Coronary artery (tissue), 2 donors: ENCODE measurements at places on chromosomes 13 and 19.

- no peak for DNase-seq
Observed at GRCh38 chr13:23354520-23354919, 79.0 kb downstream of the SACS start.

- DNase-seq: no peak
Observed at GRCh38 chr13:108407495-108407894, 138.0 kb downstream of the TNFSF13B start.

DNA sequence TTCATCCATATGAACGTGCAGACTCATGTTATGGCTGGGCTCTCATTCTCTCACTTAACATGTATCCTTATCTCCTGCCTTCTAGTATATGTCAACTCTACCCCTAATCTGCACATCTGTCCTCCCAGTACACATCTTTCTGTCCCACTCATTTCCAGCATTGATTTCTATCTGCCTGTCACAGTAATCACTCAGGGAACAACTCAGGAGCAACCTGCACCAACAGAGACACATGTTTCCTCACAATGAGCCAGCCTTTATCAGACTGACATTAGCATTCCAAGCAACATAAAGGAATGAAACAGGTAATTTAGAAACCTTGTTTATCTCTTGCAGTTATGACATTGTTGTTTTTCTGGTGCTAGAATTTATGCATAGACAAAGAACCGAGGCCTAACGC is 17.6 kb upstream of the SLC7A1 start:
- DNase-seq: no peak

DNA sequence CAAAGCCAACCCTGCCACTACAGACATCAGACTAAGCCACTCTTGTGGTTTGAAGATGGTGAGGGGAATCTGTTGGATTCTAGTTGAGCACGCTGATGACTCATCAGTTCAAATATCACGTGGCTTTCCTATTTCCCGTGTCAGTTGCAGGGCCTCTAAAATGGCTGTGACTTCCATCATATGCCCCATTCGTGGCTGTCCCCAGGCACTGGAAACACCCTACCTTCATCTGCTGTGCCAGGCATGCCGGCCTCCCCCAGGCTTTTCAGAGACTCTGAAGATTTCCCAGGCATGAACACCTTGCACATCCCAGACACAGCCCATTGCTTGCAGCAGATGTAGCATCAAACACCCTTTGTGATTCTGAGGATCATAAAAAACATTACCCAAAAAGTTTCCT is 659.9 kb downstream of the UQCRFS1 start:
- DNase-seq: no peak

- no peak for DNase-seq
Observed at GRCh38 chr19:45793876-45794275, 1.2 kb upstream of the DMWD start.

- no peak for DNase-seq
Observed at GRCh38 chr19:45483033-45483432, 13.8 kb downstream of the RTN2 start.

DNA sequence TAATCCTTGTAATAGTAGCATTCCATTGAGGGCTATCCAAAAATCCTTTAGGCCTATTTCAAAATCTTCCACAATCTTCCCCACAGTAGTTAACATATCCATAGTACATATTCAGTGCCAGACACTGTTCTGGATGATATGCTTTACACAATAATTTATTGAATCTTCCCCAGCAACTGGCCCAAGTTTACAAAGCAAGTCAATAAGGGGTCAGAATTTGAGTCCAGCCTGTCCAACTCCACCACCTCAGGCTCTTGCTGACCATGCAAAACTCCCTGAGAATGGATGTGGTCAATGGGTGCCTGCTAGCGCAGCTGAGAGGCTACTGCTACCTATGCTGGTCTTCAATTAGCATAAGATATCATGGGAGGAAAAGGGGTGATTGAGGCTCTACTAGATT is 529.6 kb downstream of the FGF9 start:
- DNase-seq: no peak

GRCh38 chr13:19596960-19597361 is 35.6 kb upstream of the TPTE2 start:
- DNase-seq: no peak

GRCh38 chr13:91146601-91147000 is 200.9 kb upstream of the MIR17HG start:
- DNase-seq: no peak

GRCh38 chr19:16327911-16328823 is 3.5 kb downstream of the KLF2 start:
- peak; percentile 93 for DNase-seq

DNA sequence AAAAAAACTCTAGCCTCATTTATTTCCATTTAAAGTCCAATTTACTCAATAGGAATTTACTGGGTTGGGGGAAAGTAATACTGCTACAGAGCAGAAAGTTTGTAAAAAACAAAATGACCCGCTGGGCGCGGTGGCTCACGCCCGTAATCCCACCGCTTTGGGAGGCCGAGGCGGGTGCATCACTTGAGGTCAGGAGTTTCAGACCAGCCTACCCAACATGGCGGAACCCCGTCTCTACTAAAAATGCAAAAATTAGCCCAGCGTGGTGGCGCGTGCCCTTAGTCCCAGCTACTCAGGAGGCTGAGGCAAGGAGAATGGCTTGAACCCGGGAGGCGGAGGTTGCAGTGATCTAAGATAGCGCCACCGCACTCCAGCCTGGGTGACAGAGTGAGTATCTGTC is 745.6 kb downstream of the SLITRK1 start:
- no peak for DNase-seq

DNA sequence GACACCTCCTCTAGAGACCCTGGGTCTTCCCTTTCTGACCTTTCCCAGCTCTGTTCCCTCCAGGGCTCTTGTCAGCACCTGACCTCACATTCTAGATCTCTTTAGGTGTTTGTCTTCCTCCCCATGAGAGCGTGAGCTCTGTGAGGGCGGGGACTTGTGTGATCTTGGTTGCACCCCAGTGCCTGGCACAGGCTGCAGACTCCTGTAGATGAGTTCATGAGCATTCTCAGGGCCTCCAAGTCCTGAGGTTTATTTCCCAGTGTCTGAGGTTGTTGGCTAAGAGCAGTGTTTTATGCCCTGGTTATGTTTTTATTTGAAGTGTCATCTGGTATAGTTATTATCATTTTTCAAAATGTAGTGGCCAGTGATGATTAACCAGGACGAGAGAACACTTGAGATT is 596 bp downstream of the CEACAM4 start:
- no peak for DNase-seq

GRCh38 chr13:54859827-54860226 is 1831.2 kb downstream of the OLFM4 start:
- DNase-seq: no peak

GRCh38 chr19:39696387-39696786 is 7.9 kb upstream of the LGALS14 start:
- DNase-seq: no peak

DNA sequence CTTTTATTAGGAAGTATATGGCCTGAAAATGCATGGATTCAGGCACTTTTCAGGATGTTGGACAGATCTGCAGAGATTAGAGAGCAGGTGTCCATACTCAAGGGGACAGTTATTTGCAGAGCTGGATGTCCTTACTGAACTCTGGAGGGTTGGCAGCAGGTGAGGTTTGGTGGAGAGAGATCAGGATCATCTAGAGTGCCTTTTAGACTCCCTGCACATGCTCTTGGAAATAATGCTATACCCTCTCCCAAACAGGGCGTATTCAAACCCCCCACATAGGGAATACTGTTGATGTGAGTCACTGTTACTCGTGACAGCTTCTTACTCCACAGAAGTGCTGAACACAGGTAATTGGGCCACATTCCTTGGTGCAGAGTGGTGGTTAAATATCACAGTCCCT is 725.7 kb upstream of the SGCG start:
- no peak for DNase-seq

DNA sequence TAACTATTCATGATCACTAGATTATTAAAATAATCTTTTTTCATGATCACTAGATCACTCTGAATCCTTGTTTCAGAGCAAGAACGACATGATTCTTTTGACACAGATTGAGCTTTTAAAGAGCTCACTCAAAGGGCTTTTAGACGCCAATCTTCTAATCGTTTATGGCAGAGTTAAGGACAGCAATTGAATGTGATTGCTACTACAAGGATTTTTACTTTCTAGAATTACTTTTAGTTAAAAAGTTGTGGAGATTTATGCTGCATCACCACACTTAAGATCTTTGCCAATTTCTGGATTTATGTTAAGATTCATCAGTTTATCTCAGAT is 1.3 kb downstream of the EXOSC8 start:
- DNase-seq: no peak

GRCh38 chr19:18809149-18809868 is 18.2 kb upstream of the COMP start:
- DNase-seq: no peak

- DNase-seq: no peak
Observed at GRCh38 chr13:32142956-32143375, 111.4 kb downstream of the FRY start.

GRCh38 chr13:73336773-73337172 is 278.0 kb downstream of the KLF5 start:
- no peak for DNase-seq

DNA sequence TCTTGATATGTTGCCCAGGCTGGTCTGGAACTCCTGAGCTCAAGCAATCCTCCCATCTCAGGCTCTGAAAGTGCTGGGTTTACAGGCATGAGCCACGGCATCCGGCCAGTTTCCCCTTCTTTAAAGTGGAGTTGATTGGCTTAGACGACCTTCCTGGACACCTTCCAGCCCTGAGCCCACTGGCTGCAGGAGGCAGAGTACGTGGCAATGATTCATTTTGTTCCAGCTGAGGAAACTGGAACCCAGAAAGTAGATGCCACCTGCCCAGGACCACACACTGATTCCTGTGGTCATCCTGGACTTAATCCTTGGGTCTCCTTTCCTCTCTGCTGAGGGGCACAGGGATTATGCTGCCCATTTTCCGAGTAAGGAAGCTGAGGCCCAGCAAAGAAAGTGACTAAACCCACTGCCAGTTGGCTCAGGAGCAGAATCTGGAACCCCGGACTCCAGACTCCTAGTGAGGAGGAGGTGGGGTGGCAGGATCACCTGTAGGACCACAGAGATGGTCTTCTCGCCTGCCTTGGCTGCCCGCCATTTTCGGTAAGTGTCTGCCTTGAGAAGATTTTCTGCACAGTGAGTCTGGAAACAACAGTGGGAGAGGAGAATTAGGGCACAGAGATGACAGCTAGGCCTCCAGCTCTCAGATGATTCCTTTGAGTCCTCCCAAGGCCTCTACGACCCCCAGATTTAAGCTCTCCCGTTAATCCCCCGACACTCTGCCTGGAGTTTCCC is 737 bp downstream of the XRCC1 start:
- no peak for DNase-seq

- DNase-seq: no peak
Observed at GRCh38 chr13:84923831-84924230, 875.4 kb downstream of the SLITRK6 start.

GRCh38 chr13:60267498-60268202 is 103.9 kb upstream of the DIAPH3 start:
- DNase-seq: no peak

- DNase-seq: no peak
Observed at GRCh38 chr19:49161987-49162386, 4.4 kb downstream of the TRPM4 start.

DNA sequence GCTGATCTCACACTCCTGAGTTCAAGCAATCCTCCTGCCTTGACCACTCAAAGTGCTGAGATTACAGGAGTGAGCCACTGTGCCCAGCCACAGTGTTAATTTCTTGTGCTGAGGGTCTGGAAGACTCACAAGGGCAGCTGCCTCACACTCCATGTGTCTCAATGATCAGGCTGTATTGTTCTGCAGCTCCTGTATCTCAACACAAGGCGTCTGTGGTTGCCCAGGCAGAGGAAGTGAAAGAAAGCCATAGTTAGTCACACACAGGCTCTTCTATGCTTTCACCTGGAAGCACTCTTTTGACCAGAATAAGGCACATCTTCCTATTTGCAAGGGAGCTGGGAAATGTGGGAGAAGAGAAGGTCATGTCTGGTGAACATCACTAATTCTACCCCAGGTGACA is 107.3 kb upstream of the ZNF507 start:
- no peak for DNase-seq

- DNase-seq: no peak
Observed at GRCh38 chr19:16026131-16026530, 50.2 kb upstream of the TPM4 start.

DNA sequence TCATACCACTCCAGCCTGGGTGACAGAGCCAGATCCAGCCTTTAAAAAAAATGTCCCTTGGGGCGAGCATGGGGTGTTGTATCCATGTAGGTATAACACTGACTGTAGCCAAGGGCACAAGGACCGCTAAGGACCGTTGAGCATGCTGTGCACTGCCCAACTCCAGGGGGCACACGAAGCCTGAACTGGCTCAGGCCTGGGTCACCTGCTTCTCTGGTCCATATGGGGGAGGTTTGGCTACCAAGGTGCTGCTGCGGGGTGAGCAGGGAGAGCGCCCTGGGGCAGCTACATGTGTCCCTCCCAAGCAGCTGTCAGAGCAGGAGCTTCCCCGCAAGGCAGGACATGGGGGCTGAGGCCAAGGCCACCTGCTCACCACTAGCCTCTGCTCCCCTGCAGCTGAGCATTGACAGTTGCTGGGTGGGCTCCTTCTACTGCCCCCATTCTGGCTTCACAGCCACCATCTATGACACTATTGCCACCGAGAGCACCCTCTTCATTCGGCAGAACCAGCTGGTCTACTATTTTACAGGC is 16.3 kb downstream of the CATSPERG start:
- DNase-seq: no peak

- DNase-seq: no peak
Observed at GRCh38 chr19:15161028-15161984, 39.5 kb downstream of the NOTCH3 start.

DNA sequence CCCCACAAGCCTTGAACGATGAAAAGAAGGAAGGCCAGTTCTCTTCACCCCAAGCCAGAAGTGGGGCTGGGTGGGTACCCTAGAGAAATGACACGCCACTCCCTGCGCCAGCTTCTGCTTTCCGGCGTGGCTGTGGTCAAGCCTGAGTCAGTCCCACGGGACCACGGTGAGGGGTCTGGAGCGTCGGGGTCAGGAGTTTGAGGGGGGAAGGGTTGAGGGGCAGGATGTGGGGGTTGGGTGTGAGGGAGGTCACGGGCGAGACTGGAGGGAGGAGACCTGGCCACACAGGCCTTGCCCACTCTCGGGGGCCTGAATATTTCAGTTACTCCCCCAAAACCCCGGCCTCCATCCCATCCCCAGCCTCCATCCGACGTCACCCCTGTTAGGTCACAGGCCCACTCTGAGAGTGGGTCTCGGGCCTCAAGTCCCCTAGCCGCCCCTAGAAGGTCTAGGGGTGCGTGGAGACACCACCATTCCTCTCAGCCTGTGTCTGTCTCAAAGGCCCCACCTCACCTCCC is 500 bp upstream of the IFI30 start:
- no peak for DNase-seq

DNA sequence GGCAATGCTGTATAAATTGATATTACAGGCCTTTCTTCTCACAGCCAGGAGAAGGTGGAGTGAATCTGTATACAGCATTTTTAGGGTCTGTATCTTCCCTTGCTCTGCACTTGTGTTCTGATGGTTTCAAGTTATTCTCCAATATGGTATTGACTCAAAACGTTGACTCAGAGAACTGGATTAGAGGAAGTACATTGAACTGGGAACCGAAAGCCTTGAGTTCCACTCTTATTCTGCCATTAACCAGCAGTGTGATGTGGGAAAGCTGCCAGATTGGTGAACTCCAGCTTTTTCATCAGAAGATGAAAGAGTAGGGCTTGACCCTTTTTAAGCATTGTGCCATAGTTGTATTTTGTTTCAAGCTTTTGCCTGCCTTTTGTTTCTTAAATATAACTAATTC is 167.7 kb downstream of the SPRY2 start:
- no peak for DNase-seq
